ENCODE measurements at places on chromosomes 16 and 17.

GRCh38 chr17:16215273-16215964, at the start of gene NCOR1:
TSS of gene NCOR1 (minus strand) at chr17:16215534. CDS start at chr17:16194569, 20,965 bp downstream.
- DNase-seq: peak; percentile 97

GRCh38 chr17:50207315-50207714, 5.9 kb upstream of the COL1A1 start:
- DNase-seq: no peak

DNA sequence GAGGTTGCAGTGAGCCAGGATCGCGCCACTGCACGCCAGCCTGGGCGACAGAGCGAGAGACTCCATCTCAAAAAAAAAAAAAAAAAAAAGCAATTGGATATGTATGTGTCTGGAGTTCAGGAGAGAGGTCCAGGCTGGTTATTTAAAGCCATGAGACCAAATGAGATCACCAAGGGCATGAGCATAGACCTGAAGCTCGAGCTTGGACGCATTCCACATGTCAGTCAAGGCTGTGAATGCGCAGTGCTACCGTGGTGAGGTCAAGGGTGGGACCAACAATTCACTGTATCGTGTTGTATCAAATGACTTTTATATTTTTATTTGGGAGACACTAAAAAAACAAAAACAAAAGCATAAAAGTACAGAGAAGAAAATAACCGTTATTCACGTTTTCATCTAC, 29.1 kb upstream of the SPNS2 start:
- no peak for DNase-seq

DNA sequence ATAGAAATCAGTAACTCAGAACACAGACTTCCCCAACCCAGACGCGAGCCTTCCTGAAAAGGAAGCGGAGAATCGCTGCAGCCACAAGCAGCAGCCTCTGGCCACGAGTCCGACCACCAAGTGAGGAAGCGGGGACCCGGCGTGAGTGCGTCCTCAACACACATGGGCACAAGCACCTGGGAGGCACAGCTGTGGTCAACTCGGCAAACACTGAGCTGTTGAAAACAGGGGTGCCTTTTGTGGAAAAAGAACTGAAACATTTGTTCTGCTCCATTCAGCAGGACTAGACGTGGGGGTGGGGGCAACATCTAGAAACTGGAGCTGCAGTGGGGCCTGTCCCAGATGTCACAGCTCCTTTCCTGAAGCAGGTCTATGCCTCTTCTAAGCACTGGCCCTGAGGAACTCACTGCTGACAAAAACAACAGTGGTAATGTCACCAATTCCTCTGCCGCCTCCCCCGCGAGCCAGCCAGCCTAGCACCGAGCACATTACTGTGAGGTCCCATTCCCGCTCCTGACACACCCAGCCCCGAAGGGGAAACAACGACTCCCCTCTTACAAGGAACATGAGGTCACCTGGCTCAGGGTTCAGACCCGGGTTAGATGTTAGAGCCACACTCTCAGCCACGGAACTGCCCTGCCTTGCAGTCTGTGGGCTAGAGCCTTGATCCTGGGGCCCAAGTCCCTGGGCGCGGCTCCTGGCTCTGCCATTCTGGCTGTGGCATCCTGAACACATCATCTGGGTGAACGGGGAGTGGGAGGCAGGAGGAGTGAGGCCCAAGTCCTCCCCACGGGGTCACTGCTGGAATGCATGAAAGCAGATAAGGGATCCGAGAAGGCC, 29.0 kb downstream of the KDM8 start:
- DNase-seq: no peak

GRCh38 chr17:37604556-37604955, 4.7 kb downstream of the SYNRG start:
- no peak for DNase-seq

DNA sequence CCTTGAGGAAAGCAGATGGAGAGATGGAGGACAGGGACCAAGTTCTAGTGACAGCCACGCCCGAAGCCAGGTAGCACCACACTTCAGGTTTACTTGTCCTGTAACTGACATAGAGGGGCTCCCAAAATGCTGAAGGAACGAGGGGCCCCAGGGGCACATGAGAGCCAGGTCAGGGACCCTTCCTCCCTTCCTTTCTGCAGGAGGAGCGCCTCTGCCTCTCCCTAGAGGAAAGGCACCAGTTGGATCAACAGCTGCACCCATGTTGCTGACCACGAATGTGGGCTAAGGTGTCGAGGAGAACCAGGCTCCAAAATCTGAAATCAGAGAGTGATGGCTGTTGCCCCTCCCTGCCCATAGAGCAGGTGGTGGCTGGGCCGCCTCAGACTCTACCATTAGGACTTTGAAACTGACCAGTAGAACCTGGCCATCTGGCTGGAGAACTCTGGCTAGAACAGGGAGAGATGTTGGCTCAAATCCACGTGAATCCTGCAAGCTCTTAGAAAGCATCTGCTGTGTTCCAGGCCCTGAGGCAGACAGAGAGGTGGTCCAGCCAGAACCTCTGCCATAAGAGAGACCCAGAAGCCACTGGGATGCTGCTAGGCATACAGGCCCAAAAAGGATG, 218.8 kb downstream of the KATNIP start:
- no peak for DNase-seq

- DNase-seq: no peak
These were observed 35.8 kb downstream of the CPPED1 start for GRCh38 chr16:12767897-12768296.

DNA sequence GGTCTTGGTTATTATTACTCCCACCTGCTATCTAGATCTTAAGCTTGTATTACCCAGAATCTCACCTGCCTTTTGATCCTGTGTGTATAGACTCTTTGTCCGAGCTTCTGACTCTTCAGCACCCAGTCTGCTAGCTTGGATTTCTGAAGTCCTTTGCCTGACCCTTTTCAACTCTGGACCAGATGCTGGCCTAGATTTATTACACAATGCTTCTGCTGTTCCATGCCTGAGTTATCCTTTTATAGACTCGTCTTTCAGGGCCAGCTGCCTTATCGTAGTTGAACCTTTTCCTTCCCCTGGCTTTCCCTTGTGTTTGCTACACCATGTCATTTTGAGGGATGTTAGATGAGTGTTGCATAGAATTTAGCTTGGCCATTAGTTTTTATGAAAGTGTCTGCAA, 32.6 kb downstream of the RHOT1 start:
- DNase-seq: no peak

DNA sequence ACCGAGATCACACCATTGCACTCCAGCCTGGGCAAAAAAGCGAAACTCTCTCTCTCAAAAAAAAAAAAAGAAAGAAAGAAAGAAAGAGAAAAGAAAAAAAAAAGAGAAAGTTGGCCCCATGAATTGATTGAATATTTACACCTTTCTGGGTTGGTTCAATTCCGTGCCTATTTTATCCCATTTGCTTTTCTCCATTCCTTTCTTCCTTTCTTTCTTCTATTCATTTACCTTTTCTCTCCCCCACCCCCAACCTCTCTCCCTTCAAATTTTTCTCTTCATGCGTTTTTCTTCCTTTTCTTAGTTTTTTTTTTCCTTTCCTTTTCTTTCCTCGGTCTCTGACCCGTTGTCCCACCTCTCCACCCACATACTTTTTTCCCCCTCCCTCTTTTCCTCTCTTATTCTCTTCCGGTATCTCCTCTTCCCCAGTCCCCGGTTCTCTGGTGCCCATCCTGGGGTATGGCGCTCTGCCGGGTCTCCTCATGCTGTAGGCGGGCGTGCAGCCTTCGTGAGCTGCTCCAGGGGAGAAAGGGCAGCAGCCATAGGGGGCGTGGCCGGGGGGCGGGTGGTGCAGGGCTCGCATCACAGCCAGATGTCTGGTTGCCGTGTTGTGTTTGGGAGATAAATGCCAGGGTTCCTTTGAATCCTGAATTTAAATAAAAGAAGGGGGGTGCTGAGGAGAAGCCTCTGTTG, 5.3 kb upstream of the COL1A1 start:
- DNase-seq: peak; percentile 50

GRCh38 chr17:46791531-46791930, 27.0 kb downstream of the WNT3 start:
- DNase-seq: no peak

DNA sequence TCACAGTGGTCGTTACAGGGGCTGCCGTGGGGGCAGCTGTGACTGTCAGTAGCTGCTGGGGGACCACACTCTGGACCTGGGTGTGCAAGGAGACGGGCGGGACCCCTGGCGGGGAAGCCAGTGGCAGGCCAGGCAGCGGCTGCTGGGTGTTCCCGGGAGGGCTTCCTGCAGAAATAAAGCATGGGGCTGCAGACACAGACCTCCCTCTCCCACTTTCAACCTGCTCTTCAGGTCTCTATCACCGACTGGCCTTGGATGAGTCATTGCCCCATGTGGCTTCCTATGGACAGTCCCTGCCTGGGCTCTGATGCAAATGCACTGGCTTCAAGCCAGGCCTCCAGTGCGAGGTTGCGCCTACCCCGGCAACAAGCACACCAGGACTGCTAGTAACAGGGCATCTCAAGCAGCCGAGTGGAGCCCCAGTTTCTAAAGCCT, 17.2 kb downstream of the SREBF1 start:
- no peak for DNase-seq

DNA sequence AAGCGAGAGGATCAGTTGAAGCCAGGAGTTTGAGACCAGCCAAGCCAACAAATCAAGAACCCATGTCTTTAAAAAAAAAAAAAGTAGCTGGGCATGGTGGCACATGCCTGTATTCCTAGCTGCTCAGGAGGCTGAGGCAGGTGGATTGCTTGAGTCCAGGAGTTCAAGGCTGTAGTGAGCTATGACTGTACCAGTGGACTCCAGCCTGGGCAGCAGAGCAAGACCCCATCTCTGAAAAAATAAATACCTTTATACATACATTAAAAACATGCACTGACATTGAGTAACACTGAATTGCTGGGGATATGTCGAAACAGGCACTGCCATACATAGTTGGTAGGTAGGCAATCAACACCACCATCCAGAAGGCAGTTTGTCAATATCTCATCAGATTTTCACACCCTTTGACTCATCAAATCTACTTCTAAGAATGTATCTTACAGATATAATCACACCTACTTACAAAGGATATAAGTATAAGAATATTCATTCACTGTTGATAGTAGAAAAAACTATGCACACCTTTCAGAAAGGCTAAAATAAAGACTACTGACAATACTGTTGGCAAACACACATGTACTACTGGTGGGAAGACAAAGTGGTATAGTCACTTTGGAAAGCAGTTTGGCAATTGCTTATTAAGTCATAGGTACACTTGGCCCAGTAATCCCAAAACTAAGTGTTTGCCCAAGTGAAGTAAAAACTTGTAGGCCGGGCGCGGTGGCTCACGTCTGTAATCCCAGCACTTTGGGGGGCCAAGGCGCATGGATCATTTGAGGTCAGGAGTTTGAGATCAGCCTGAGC, 6.4 kb upstream of the CEP20 start:
- no peak for DNase-seq

DNA sequence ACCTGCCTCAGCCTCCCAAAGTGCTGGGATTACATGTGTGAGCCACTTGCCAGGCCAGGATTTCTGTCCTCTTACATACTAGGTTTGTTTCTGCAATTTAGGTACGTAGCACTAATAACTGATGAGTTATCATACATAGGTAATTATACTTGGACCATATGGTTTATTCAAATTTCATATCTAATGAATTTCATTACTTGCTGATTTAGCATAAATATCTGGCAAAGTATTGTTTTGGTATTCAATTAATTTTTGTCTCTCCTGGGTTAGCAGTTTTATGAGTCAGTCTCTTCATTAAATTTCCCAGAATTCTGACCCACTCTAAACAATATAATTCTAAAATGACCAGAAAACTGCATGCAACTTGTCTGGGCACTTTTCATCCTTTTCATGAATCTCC, 2146.5 kb downstream of the TP53TG3F start:
- DNase-seq: no peak

DNA sequence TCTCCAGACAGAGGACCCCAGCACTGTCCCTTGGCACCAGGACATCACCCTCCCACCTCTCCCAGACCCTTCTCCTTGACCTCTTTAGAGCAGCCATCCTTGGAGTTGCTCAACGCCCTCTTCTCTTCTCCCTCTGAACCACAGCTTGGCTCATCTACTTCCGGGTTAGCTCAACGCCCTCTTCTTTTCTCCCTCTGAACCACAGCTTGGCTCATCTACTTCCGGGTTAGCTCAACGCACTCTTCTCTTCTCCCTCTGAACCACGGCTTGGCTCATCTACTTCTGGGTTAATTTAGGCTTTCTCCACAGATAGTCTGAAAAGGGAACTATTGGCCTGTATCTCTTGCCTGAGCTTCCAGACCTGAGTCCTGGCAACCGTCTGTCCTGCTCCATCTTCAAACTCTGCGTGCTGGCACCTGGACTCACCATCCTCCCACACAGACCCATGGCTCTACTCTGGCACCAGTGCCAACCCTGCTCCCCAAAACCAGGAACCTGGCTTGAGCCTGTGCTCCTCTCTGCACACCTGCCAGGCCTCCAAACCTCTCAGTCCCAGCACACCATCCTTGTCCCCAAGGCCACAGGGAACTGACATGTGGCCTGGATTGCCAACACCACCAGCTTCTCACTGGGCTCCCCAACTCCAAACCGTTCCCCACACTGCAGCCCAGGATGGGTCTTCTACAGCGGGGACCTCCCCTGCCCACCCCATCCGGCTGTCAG, 25.3 kb upstream of the FAAP100 start:
- no peak for DNase-seq

DNA sequence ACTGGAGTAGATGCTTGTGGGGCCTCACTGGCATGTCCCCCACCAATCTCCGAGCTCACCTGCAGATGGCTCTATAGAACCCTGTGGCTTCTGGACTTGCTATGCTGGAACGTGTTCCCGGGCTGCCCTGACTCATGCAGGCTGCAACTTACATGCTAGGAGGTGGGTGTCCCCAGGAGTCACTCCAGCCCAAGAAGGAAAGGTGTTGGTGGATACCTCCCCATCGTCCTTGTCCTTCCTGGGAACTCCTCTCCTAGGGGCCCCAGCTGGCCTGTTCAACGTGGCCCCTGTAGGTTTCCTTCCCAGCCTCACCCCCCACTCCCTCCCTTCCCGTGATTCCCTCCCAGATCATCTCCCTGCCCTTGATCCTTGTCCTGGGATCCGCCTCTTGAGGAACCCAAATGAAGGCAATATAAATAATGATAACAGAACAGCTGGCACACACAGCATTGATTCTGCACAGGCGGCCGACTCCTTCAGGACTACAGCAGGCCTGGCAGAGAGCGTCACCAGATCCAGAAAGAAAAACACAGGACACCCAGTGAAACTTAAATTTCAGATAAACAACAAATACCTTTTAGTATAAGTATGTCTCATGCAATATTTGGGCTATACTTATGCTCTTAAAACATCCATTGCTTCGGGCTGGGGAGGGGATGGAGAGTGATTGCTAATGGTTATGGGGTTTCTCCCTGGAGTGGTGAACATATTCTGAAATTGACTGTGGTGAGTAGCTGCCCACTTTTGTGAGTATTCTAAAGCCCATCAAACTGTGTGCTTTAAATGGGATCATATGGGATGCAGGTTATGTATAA, 221.1 kb upstream of the GSE1 start:
- no peak for DNase-seq

DNA sequence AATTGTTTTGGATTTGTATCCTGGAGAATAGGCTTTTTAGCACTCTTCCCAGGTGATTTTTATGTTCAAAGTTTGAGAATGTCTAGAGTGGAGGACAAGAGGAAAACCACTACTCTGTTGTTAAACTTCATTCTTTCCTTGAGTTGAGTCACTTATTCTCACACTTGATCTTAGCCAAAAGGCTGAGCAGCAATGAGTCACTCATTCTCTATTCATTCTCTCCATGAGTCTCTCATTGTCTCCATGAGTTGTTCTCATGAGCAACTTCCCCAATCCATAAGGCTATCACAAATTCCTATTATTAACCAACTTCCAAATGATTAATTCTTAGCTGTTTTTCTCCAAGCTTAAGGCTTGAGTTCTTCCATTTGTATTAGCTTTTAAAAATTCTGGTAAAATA, 1393.3 kb downstream of the CDH8 start:
- DNase-seq: no peak

- DNase-seq: no peak
These were observed 818 bp downstream of the DPH1 start for GRCh38 chr17:2030779-2031163.
